ENCODE measurements at places on chromosomes 4 and X.

DNA sequence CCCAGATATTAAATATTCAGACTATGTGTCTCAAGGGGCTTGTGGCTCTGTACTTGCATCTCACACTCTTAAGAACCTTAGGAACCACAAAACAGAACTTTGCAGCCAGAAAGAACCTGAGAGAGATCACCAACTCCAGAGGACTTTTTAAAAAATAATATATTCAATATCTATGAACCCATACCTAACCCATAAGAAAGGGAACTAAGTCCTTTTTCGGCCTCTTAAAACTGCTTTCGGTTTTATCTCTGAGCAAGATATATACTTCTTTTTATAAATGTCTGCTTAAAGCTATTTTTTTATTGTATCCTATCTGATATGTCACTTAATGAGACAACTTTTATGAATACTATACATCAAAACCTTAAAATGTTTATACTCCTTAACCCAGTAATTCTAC is 10.9 kb downstream of the SMARCA1 start:
- no peak for DNase-seq

DNA sequence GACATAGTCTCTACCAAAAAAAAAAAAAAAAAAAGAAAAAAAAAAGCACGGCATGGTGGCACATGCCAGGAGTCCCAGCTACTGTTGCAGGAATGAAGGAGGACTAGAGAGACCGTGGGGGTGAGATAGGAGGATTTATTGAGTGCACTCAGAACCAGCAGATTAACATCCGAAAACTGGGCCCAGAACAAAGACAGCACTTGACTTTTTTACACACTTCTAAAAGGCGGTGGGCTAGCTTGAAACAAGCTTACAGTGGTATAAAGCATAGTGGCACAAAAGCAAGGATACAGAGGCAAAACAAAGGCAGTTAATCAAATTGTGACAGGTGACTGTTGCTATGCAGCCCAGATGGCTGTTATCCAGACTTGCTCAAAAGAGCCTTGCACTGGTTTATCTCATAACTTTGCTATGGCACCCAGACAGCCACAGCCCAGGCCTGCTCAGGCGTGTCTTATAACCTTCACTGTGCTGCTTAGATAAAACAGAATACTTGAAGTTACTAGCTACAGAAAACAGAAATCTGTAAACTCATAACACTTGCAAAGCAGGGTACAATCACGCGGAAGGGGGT is 9.9 kb upstream of the PI4K2B start:
- DNase-seq = no peak

- no peak for DNase-seq
Measured at GRCh38 chrX:108361316-108361715, 76.9 kb downstream of the COL4A6 start.

GRCh38 chrX:121150217-121150616 is 102.8 kb downstream of the GLUD2 start:
- no peak for DNase-seq

- DNase-seq = no peak
Measured at GRCh38 chr4:117417856-117418255, 332.5 kb upstream of the TRAM1L1 start.
